ENCODE measurements at places on chromosomes 7 and 10.

- DNase-seq, result no peak
These were observed 4.7 kb upstream of the TMEM72 start for GRCh38 chr10:44906486-44906885.

GRCh38 chr7:76316984-76317781, 14.7 kb downstream of the HSPB1 start:
- DNase-seq, result peak; percentile 84

GRCh38 chr7:139682136-139683013, 95.4 kb downstream of the HIPK2 start:
- DNase-seq, result no peak

- no peak for DNase-seq
These were observed 789.4 kb downstream of the TYW1 start for GRCh38 chr7:67786021-67786420.

GRCh38 chr10:113305871-113306270, 247.0 kb upstream of the HABP2 start:
- DNase-seq, result no peak

GRCh38 chr10:74300666-74301065, 149.6 kb downstream of the ADK start:
- DNase-seq, result no peak

DNA sequence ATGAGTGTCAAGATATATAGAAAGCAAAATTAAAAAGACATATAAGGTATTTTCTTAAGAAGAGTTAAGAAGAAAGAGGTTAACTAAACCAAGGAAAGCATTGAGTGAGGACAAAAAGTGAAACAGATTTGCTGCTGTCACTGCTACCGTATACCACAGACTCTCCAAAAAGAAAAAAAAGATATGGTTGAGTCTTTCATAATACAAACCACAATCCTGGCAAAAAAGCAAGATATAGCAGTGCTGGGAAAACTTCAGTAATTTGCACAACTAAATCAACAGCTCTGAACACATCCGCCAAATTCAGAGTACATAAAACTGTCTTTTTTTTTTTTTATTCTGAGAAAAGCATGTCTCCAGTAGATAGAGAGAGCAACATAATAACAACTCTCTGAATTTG, 114.7 kb downstream of the ETV1 start:
- DNase-seq, result no peak

DNA sequence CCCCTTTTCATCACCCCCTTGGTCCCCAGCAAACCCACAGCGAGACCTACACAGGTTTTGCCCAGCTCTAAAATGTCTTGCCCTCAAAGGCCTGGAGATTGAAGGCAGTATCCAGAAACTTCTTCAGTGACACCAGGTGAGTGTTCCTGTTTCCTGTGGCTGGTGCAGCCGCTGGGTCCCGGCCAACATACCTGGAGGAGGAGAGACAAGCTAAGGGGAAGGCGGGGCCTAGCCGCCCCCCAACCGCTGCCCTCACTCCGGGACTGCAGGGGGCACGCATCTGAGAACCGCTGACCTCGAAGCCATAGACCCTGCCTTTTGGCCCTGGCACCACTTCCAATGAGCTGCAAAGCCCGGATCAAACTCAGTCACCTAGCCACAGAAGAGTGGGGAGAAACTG, 27.0 kb downstream of the OGDHL start:
- no peak for DNase-seq

DNA sequence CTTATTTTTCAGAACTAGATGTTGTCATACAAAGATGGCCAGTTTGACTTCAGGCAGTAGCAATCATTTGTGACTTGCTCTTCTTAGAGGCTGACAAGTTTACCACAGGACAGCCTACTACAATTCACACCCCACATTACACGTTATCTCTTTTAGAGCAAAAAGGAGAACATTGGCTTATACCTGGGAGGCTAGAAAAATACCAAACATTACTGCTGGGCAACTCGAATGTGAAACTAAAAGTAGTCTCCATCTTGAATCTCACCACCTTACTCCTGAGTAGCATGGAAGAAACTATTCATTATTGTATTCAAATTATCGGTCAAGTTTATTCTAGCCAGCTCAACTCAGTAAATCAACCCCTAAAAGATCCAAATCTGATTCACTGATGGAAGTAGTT, 90.7 kb upstream of the TMEM26 start:
- no peak for DNase-seq

DNA sequence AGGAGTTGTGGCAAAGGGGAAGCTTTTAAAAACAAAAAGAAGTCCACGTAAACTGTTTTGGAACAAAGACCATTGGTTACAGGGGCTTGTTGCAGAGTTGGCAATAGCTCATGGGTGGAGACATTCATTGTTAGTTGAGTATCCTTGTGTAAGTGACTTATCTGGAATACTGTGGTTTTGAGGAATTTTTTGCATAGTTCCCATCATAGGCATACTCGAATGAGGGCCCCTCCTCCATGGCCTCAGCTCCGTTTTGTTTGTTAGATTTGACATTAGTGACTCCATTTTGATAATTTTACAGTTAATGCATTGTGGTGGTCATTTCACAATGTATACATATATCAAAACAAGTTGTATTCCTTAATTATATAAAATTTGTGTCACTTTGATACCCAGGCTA, 12.8 kb upstream of the SMKR1 start:
- no peak for DNase-seq

DNA sequence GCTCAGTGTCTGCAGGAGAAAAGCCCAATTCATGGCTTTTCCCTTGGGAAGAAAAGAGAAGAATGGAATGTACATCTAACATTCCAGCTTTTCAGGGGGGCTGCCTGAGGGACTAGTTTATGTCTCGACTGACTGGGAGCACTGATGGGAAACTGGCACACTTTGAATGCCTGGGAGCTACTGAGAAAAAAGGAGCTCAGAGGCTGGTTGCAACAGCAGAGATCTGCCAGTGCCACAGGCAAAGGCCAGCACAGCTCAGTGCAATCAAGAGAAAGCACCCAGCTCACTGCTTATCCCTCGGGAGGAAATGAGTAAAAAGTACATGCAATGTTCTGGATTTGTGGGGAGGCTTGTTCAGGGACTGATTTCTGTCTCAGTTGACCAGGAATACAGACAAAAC, 226.2 kb downstream of the COBL start:
- no peak for DNase-seq

- DNase-seq, result no peak
These were observed 85.2 kb upstream of the SEMA3C start for GRCh38 chr7:81004098-81004497.

DNA sequence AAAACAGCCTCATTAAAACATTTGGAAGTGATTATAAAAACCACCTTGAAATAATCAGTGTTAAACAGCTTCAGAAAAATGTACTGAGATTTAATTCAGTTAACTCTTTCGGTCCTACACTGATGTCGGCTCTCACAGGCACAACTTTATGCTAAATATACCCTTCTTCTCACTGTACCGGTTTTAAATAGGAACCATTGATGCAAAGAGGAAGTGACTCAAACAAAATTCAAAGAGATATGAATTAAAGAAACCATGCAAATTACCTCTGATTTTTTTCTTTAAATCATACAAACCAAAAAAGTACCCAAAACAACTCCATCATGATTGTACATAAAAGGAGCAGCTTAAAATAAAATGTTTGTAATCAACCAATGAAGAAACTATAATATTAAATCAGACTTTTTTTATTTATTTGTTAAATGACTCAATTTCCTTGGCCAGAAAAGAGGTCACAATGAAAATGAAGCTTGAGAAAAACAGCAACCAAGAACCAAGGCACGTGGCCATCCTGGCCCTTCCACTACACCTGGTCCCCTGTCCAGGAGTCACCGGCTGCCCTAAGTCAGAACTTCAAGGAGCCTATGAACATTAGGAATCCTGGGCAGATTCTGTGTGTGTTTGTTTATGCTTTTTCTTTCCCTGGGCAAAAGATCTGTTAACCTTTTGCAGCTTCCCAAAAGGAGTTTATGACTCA, 73.0 kb upstream of the CABCOCO1 start:
- DNase-seq, result no peak

- DNase-seq, result no peak
These were observed 54.1 kb downstream of the DYNC2I1 start for GRCh38 chr7:158910254-158911053.

DNA sequence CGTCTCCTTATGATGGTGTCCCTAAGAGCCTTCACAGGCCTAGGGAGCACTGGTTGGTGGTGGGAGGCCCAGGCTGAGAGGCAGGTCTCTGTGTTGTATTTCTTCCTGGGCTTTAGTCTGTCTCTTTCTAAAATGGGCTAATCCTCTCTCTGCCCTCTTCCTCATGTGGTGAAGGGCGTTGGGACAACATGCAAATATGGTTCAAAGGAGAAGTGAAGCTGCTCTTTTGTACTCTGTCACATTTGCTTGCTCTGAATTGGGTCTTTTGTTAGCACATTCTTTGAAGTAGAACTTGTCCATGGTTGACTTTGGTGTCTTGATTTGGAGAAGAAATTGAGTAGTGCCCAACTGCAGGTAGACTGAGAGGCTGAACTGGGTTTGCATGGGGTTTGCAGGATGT, 814 bp downstream of the HK1 start:
- no peak for DNase-seq

- DNase-seq, result no peak
These were observed 2.6 kb downstream of the LUC7L2 start for GRCh38 chr7:139362302-139362701.

DNA sequence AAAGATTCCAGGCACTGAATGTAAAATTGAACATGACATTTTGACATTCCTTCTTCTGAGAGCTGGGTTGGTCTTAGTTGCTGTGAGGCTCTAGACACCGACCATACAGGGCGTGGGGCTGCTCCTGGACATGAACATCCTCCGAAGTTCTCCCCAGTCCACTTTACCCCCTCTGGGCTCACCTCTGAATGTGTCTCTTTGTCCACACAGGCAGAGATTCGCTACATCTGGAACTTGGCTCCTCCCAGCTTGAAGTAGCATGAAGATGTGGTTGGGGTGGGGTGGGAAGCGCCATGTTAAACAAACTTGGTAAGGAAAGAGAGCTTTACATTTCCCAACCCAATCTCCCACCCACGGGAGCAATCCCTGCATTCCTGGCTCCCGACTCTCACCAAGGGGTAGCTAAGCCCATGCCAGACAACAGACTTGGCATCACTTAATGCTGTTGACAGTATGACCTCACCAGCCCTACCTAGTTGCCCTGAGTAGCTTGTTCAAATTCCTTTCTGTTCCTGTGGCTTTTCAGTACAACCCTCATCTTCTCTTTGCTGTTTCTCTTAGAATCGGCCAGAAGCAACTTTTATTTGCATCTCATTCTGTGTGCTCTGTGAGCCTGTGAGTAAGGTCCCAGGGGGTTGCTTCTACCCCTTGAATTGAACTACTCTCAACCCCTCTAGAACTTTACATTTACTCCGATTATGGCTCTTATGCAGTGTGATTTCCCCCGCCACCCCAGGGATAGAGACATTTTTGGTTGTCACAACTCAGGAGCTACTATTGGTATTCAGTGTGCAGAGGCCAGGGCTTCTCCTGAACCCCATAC, 211.4 kb downstream of the SEC23IP start:
- DNase-seq, result no peak

GRCh38 chr10:18437486-18437885, 213.9 kb downstream of the NSUN6 start:
- DNase-seq, result no peak

Measured in spleen (tissue), 13 donors.